ENCODE measurements at places on chromosomes 6 and 20.

GRCh38 chr6:88982720-88983119 is 19.3 kb upstream of the RNGTT start:
- DNase-seq = no peak
- no peak overlapping the region for H3K4me3 ChIP-seq
- H3K27ac ChIP-seq = no peak overlapping the region

DNA sequence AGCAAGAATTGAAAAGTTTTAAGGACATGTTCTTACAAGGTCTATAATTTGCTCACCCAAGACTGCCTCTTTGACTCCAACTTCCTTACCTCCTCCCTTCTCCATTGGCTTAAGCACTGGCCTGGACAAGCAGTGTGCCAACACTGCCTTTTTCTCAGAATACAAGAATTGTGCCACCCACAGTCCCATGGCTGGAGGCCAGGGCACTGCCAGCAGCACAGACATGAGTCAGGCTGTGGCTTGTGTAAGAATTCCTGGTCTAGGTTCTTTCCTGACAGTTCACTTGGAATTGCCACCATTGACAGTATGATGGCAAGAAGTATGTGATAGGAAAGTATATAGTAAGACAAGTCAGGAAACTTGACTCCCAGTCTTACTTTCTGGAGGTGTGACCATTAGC is 202.7 kb upstream of the MARCKS start:
- H3K36me3 ChIP-seq = no peaks in the 10 kb centered on the region
- no peaks in the 10 kb centered on the region for H3K4me1 ChIP-seq
- no peak overlapping the region for H3K27ac ChIP-seq
- DNase-seq = no peak
- no peak overlapping the region for H3K4me3 ChIP-seq

DNA sequence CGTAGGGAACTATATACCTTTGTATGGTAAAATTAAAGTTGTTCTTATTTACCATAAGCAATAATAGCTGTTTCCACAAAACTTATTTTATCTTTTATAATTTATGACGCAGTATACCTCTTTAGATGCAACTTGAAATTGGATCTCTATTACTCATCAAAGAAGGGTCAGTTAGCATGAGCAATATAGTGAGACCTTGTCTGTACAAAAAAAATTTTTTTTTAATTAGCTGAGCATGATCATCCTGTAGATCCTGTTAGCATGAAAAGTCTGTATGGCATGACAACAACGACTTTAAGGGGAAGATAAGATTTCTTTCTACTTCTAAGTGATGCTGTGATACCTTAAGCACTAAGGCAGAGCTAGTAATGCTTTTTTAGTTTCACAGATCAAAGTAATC is 5.9 kb downstream of the ALDH5A1 start:
- H3K36me3 ChIP-seq = peaks cover 8% of the 10 kb centered on the region
- no peak overlapping the region for H3K4me3 ChIP-seq
- no peak overlapping the region for H3K27ac ChIP-seq
- peaks cover 7% of the 10 kb centered on the region for H3K4me1 ChIP-seq
- DNase-seq = no peak

GRCh38 chr6:42735976-42736375 is 9.9 kb downstream of the TBCC start:
- DNase-seq = no peak
- H3K27me3 ChIP-seq = no peaks in the 10 kb centered on the region
- no peaks in the 10 kb centered on the region for H3K4me1 ChIP-seq
- no peaks in the 10 kb centered on the region for H3K36me3 ChIP-seq
- H3K27ac ChIP-seq = no peak overlapping the region

- no peak overlapping the region for H3K4me3 ChIP-seq
- H3K4me1 ChIP-seq = peaks cover 3% of the 10 kb centered on the region
- no peak overlapping the region for H3K27ac ChIP-seq
- no peaks in the 10 kb centered on the region for H3K27me3 ChIP-seq
- DNase-seq = no peak
Measured at GRCh38 chr6:35426074-35426473, 26.1 kb upstream of the FANCE start.

GRCh38 chr6:96286503-96286902 is 235.1 kb upstream of the UFL1 start:
- no peaks in the 10 kb centered on the region for H3K36me3 ChIP-seq
- no peak for DNase-seq
- no peaks in the 10 kb centered on the region for H3K4me1 ChIP-seq
